ENCODE measurements at places on chromosomes 6 and 20.

DNA sequence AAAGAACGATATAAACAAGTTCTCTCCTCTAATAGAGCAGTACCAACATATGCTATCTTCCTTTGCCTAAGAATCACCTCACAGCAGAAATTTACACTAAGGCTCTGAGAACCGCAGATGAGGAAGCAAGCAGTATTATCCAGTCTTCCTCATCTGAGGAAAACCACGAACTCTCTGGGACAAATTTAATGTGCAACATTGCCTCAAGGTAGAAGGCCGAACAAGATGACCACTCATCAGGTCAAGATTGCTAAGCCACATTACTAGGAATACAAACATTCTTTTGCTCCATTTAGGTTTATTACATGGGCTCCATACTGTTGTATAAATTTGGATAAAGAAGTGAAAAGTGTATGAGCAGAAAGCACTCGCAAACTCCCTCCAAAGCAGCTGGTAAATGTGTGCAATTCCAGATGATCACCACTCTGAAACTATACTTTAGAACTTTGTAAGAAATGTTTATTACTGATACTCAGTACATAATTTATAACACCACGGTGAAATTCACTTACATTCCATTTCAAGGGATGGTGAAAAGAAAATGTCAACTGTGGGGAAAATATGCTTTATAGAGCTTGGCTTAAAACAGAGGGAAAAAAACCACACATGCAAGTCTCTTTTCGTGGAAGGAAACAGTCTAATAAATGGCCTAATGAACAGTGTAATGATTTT is 398.4 kb downstream of the BTBD9 start:
- DNase-seq: no peak

GRCh38 chr20:6976106-6976900 is 208.8 kb downstream of the BMP2 start:
- DNase-seq: peak; percentile 11

- DNase-seq: no peak
Observed at GRCh38 chr6:105819745-105820144, 266.4 kb upstream of the PRDM1 start.

DNA sequence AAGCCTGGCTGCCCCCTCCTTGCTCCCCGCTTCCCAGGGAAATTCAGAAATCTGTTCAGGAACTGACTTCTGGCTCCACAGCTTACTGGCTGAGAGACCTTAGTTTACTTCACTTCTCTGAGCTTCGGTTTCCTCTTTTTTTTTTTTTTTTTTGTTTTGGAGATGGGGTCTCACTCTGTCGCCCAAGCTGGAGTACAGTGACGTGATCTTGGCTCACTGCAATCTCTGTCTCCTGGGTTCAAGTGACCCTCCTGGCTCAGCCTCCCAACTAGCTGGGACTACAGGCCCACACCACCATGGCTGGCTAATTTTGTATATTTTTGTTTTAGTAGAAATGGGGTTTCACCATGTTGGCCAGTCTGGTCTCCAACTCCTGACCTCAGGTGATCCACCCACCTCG is 14.9 kb downstream of the PTK7 start:
- no peak for DNase-seq

- DNase-seq: no peak
Observed at GRCh38 chr6:73742433-73742832, 46.4 kb downstream of the CD109 start.

DNA sequence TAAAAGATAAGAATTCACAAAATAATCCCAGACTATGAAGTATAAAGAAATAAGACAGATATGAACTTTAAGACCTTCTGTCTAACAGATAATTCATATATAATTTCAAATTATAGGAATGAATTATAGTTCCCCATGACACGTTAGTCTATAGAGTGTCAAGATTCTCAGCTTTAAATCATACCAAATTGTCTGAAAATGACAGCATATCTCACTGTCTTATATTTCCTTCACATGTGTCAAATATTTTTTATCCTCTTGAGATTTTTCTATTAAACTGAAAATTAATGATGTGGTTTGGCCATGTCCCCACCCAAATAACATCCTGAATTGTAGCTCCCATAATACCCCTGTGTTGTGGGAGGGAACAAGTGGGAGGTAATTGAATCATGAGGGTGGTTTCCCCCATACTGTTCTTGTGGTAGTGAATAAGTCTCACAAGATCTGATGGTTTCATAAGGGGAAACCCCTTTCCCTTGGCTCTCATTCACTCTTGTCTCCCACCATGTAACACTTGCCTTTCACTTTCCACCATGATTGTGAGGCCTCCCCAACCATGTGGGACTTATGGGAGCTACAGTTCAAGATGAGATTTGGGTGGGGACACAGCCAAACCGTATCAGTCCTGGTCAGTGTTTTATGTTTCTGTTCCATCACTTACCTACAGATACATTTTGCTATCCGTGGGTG is 825.3 kb upstream of the GJE1 start:
- no peak for DNase-seq

GRCh38 chr6:18676548-18676947 is 289.4 kb downstream of the RNF144B start:
- no peak for DNase-seq

- no peak for DNase-seq
Observed at GRCh38 chr6:112437058-112437457, 89.9 kb downstream of the RFPL4B start.

- DNase-seq: peak; percentile 16
Observed at GRCh38 chr6:144586986-144587385, 301.9 kb downstream of the UTRN start.

DNA sequence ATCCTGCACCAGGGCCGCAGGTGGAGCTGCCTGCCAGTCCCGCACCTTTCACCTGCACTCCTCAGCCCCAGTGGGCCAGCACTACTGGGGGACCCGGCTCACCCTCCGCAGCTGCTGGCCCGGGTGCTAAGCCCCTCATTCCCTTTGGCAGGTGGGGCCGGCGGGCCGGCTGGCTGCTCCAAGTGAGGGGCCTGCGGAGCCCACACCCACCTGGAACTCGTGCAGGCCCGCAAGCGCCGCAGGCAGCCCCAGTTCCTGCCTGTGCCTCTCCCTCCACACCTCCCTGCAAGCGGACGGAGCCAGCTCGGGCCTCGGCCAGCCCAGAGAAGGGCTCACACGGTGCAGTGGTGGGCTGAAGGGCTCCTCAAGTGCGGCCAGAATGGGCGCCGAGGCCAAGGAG is 199.0 kb upstream of the HS3ST5 start:
- no peak for DNase-seq

DNA sequence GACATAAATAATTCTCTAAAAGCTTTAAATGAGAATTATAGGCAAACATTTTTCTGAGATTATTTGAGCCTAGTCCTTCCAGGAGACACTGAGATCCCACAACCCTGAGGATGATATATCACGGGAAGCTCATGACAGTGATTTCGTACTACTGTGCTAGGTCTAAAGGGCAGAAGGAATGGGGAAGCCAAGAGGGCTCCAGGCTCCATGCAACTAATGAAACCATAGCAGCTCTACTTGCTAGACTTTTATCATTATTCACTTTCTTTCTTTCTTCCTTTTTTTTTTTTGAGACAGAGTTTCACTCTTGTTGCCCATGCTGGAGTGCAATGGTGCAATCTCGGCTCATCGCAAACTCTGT is 57.3 kb upstream of the SGK1 start:
- no peak for DNase-seq

DNA sequence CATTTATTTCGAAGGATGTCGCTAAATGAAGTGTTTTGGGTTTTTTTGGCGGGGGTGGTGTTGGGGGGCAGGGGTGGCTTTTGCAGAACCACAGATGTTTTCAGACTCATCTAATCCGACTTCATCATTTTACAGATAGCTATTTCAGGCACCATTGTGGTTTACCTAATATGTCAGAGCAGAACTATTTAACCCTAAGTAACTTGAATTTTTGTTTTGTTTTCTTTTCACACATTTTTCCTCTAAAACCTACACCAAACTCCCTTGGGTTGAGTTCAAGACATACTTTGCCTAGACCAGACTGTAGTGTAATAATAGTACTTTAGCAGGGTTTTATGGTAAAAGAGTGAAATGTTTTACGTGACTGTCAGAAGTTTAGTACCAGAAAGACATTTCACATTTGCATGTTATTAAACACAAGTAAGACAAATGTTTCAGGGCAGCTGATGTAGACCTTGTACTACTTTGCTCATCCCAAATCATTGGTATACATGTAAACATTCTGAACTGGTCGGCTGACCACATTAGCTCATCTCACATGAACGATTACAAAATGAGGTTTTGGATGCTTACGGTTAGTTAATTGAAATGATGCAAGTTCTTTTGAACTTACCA is 37.7 kb downstream of the MAP3K4 start:
- DNase-seq: peak; percentile 95

- peak; percentile 83 for DNase-seq
Observed at GRCh38 chr20:33732166-33732970, 572 bp downstream of the ZNF341 start.

- peak; percentile 23 for DNase-seq
Observed at GRCh38 chr6:6856538-6857523, 250.9 kb upstream of the RREB1 start.

GRCh38 chr6:84546427-84546914 is 217.9 kb downstream of the TBX18 start:
- DNase-seq: peak; percentile 49

DNA sequence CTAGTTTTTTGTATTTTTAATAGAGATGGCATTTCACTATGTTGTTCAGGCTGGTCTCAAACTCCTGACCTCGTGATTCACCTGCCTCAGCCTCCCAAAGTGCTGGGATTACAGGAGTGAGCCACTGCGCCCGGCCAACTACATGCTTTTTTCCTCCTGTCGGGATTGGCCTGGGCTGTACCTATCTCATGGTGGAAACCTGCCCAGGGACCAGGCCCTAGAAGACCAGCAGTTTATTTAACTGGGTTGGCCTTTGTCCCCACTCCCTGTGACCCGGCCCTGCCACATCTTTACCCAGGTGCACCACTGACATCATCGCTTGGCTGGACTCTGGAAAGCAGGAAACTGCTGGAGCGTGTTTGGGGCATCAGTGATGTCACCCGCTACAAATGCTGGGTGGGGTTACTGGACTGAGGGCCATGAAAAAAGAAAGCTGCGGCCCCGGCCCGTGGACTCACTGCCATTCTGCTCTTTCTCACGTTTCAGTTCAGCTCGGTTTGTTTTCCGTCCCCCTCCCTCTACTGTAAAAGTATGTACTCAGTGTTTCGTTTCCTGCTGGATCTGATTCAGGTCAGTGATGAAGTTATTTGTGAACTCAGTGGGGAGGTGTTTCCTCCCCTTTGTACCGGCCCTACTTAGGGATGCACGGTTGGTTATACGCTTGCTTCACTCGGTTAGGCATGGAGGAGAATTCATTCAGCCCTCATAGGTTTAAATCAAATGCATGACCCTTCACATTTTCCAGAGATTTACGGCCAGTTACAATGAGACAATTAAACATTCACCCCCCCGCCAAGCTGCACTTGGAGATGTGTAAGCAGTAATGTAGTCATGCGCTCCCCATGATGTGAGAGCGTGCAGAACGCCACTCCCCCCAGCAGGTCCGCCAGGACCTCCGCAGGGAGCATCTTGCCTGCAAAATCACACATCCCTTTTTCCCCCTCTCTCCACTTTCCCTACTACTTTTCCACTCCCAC is 179.3 kb downstream of the MTHFD1L start:
- DNase-seq: peak; percentile 96

DNA sequence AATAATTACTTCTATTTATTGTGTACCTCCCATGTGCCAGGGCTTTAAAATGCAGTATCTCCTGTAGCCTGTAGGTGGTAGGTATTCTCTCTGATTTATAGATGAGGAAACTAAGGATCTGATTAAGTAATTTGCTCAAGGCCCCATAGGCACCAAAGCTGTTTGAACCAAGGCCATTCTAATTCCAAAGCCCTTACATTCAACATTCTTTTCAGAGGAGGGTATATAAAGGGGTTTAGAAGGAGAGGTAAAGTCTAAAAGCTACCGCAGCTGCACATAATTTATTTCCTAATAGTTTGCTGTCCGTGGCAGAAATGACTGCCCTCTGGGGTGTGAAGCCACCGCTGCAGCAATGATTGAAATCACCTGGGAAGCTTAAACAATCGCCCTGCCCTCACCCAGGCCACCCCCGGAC is 95.0 kb upstream of the FAM8A1 start:
- peak; percentile 26 for DNase-seq

Data from fibroblast of skin of back (primary cell).